ENCODE measurements at places on chromosomes 16 and 17. TPM values are rescaled to one million over a fixed set of nuclear protein-coding genes. Genes with fewer than 3 reads are reported as not detected.
A peak's percentile ranks its signal among the peaks of the same experiment; 100 is the strongest.

The CALB2 gene
- not detected for total RNA-seq

The ITGAD gene
- total RNA-seq = not detected

The FAM171A2 gene
- total RNA-seq = 1.00 TPM

The TAX1BP3 gene
- 17.7 TPM for total RNA-seq

The CX3CL1 gene
- total RNA-seq = not detected

- DNase-seq = no peak
Observed at GRCh38 chr17:30263552-30264333, 28.0 kb downstream of the BLMH start.

- DNase-seq = no peak
Observed at GRCh38 chr17:77426676-77427386, 286.1 kb downstream of the SEC14L1 start.

GRCh38 chr16:22192261-22193062 lies 13.6 kb upstream of the EEF2K start:
- peak; percentile 91 for DNase-seq

DNA sequence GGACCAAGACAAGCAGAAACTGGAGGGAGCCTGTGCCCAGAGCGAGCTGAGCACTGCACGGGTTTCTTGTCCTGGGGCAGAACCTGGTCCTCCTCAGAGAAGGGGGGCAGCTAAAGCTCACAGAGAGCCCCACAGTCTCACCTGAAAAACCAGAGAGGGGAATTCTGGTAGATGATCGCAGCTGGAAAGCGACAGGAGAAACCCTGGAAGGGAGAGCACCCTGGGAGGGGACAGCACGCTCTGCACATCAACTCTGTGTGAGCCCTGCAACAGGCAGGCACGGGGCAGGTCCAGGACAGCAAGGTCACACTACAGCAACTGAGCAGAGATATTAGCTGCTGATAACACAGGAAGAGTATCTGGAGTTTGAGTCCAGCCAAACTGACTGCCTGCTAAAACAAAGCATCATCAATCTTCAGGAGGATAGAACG lies 18.2 kb downstream of the ZCCHC14 start:
- no peak for DNase-seq

GRCh38 chr17:55734128-55734781 lies 11.6 kb upstream of the TMEM100 start:
- no peak for DNase-seq

DNA sequence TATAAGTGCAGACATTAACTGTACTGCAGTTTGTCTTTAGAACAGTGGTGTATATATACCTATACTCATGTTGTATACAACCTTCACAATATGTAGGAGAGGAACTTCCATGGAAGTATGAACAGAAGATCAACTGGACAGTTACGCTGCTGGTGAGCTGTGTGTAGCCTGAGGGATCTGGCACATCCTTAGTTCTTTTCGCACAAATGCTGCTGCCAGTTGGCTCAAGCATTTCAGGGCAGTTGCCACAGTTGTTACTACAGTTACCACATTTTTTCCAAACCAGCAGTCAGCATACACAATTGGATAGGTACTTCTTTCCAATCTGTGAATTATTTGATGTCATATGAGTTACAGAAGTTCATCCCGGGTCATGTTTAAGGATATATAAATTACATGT lies 539.6 kb upstream of the HSBP1 start:
- DNase-seq = no peak

DNA sequence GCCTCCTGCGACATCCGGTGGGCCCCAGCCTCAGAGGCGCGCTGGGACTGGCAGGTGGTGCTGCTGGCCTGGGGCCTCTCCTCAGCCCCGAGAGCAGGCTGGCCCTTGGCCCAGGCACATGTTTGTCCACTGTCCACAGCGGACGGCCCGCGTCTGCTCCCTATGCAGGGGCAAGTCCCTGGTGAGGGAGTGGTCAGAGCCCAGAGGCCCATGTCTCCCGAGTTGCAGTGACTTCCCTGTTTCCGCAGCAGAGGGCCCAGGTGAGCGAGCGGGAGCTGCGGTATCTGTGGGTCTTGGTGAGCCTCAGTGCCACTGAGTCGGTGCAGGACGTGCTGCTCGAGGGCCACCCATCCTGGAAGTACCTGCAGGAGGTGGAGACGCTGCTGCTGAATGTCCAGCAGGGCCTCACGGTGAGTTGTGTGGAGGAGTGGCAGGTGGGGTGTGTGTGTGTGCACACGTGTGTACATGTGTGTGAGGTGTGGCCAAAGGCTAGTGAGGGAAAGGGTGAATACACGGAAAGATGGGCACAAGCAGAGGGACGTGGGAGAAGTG lies 10.4 kb downstream of the IL34 start:
- DNase-seq = no peak

DNA sequence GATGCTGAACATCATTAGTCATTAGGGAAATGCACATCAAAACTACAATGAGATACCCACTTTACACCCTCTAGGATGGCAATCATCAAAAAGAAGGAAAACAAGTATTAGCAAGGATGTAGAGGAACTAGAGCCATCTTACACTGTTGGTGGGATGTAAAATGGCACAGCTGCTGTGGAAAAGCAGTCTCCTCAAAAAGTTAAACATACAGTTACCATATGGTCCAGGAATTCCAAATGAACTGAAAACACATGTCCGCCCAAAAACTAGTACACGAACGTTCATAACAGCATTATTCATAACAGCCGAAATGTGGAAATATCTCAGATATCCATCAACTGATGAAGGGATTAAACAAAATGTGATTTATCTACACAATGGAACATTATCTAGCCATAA lies 7.0 kb downstream of the FBF1 start:
- no peak for DNase-seq

DNA sequence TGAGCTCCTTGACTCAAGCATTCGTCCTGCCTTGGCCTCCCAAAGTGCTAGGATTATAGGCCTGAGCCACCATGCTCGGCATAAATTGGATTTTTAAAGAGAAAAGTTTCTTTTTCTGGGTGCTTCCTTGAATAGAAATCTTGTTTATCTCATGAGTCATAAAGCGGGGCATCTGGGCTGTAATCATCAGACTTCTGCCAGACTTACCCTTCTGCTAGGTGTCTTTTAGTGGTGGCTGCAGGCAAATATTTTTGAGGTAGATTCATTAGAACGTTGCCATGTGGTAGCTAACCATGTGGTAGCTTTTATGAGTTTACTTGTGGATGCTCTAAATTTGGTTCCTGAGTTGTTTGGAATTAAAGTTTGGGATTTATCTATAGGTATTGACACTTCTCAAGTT lies 13.4 kb downstream of the PGS1 start:
- no peak for DNase-seq

- peak; percentile 94 for DNase-seq
Observed at GRCh38 chr16:22190081-22190775, 15.8 kb upstream of the EEF2K start.

DNA sequence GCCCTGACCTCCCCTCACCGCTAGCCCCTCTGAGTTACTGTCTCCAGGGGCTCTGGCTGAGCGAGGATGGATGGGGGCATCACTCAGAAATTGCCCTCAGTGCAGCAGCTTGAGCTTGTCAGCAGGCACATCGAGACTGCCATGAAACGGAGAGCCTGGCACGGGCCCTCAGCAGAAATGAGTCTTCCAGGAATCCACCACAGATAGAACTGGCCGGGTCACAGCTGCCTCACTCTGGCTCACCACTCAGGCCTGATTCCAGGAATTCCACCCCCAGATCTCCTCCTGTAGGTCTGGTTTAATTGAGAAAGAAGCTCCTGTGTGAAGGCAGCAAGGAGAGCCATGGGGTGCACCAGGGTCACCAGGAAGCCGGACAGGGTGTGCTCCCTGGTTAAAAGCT lies 85.5 kb downstream of the GSG1L start:
- DNase-seq = no peak

DNA sequence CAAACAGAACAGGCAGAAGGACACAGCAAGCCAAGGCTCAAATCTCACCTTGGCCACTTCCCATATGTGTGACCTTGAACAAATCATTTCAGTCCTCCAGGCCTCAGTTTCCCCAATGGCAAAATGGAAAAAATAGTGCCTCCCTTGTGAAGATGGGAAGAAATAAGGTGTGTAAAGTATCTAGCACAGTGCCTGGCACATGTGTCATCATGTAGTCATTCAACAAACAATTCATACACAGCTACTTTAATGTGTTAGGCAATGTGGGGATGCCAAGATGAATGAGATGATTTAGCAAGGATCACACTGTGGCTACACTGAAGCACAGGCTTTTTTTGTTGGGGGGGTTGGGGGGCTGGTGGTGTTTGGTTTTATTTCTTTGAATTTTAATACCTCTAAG lies 13.3 kb downstream of the SRCIN1 start:
- DNase-seq = no peak

DNA sequence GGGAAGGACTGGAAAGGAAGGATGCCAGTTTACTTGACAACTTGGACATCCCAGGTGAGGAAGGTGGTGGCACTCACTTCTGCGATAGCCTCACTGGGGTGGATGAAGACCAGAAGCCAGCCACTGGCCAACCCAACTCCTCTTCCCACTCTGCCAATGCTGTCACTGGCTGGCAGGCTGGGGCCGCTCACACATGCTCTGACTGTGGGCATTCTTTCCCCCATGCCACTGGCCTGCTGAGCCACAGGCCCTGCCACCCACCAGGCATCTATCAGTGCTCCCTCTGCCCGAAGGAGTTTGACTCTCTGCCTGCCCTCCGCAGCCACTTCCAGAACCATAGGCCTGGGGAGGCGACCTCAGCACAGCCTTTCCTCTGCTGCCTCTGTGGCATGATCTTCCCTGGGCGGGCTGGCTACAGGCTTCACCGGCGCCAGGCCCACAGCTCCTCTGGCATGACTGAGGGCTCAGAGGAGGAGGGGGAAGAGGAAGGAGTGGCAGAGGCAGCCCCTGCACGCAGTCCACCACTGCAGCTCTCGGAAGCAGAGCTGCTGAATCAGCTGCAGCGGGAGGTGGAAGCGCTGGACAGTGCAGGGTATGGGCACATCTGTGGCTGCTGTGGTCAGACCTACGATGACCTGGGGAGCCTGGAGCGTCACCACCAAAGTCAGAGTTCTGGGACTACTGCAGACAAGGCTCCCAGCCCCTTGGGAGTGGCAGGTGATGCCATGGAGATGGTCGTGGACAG lies 4.5 kb downstream of the ZNF646 start:
- no peak for DNase-seq

- DNase-seq = no peak
Observed at GRCh38 chr16:1121601-1122397, 25.8 kb upstream of the C1QTNF8 start.

DNA sequence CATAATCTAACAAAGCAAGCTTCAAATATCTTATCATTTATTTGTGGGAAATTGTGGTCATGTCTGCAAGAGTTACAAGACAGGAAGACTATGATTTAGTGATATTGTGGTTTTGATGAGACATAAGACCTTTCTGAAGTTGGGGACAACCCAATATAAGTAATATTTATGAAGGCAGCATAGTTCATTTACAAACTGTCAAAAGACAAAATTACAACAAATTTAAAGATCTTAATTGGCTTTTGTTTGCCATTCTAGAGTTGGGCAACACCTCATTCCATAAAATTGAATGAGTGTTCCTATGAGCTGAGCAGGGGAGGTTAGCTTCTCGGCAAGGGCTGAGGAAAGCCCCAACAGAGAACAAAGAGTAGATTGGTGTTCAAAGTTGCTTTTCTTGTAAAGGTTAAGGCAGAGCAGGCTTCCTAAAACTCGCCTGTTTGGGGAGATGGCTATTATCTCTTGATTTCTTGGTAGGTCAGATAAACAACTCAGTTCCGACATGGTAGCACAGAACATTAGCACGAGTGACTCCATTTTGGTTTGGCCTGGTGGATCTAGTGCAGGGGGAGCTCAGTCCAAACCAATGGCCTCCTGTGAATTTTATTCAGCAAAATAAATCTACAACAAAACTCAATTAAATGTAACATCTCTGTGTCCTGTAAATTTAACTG lies 10.9 kb upstream of the MMD start:
- DNase-seq = no peak

DNA sequence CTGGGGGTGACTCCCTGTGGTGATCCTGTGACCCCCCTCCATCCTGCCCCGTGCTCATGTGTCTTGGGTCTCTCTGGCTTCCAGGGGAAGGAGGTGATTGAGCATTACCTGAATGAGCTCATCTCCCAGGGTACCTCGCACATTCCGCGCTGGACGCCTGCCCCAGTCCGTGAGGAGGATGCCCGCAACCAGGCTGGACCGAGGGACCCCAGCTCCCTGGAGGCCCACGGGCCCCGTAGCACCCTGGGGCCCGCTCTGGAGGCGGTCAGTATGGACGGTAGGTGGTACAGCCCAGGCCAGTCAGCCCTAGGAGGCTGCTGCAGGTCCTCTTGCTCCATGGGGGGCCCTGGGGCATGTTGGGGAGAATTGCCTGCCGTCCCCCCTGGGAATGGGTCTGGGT lies 33.6 kb downstream of the SEC14L5 start:
- no peak for DNase-seq

- DNase-seq = peak; percentile 58
Observed at GRCh38 chr17:69326377-69327059, 415 bp downstream of the ABCA5 start.

GRCh38 chr17:72299100-72299499 lies 178.3 kb downstream of the SOX9 start:
- DNase-seq = no peak

- DNase-seq = no peak
Observed at GRCh38 chr17:36209575-36209974, 1.3 kb upstream of the CCL4L2 start.

DNA sequence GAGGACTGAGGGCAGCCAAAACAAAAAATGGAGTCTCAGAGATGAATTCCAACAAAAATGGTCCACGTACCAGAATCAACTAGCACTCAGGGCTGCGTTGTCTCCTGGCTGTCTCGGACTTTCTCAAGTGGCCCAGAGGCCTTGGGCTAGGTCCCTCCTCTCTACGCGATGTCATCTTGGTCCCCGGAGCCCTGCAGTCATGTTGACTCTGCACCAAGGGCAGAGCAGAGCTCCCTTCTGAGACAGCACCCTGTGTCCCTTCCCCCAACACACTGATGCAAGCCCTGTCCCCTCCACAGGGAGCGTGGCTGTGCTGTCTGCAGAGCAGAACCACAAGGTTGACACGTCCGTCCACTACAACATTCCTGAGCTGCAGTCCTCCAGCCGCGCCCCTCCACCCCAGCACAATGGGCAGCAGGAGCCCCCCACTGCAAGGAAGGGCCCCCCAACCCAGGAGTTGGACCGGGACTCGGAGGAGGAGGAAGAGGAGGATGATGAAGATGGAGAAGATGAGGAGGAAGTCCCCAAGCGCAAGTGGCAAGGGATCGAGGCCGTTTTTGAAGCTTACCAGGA lies 20.8 kb downstream of the GINS2 start:
- DNase-seq = no peak

DNA sequence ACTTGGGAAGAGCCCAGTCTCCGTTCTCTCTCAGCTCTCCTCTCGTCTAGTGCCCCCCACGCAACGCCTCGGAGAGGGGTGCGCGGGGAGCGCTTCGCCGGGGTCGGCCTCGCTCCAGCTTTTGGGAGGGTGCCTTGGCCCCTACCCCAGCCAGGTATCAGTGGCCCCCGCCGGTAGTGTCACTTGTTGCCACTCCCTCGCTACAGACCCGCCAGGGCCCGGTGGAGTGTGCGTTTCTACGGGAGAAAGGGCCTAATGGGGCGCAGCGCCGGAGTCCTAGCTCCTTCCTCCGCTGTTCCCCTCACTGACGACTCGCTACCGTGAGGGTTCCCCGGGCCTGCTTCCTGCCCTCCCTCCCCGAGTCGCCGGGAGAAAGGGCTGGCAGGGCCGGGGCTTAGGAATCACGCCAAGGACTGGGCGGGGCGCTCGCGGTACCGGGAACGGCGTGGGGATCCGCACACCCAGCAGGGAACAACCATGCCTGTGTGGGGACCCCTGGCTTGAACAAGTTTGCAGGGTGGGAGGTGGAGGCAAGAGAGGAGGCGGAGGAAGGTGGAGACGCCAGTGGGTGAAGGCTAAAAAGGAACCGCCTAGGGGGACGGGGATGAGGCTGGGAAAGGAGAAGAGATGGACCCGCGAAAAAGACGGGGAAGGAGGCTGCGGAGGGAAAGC lies 997 bp upstream of the CDH11 start:
- DNase-seq = no peak

GRCh38 chr16:56347166-56347565 lies 78.2 kb downstream of the AMFR start:
- DNase-seq = no peak
